RWPE2 (cell line): ENCODE measurements at places on chromosomes 3 and 15.

DNA sequence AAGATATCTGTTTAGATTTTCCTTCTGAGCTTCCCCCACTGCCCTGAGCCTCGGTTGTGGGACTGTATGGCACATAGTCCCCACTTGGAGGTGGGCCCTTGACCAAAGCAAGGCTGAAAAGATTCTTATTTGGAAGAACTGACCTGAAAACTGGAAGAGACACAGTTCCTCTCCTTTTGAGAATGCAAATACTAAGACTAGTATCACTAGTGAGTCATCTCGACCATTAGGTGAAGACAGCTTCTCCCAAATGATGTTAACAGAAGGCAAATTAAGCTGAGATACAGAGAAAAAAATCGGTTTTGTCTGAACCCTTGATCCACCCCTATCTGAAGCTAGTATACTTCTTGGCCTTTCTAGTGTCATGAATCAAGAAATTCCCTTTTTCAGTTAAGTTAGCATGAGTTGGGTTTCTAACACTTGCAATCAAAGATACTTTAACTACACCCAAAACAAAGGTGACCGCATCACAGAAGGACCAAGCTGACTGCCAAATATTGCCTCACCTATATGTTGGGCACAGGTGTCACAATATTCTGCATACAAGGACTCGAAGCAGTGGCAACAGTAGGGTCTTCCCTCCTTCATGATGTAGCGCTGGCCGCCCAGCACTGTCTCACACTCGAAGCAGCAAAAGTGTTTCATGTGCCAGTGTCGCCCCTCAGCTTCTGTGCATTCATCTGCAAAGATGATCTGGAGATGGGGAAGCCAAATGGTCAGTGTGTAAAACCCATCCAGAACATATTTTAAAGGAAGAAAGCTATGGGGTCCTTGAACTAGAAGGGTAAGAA, 72.4 kb downstream of the PRICKLE2 start:
- no peak overlapping the region for H3K4me3 ChIP-seq
- no peak for DNase-seq
- peaks cover 9% of the 10 kb centered on the region for H3K36me3 ChIP-seq
- H3K27me3 ChIP-seq: no peaks in the 10 kb centered on the region
- H3K4me1 ChIP-seq: peaks cover 5% of the 10 kb centered on the region

DNA sequence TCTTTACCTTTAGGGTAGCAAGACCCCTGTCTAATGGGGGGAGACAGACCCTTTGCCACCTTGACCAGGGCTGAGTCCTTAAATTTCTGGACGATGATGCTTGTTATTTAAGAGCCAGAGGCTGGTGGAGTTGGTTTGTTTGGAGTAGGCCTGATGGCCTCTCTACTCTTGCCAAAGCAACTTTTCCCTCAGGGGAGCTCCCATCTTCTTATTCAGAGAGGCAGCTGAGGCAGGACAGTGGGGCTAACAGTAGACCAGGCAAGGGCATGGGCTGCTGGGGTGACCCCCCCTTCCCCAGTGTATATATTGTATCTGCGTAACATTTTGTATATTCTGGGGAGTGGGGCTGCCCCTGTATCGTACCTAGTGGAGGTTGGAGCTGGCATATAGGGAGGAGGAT, 10.3 kb downstream of the RPS17 start:
- no peak overlapping the region for H3K27ac ChIP-seq
- peaks cover 16% of the 10 kb centered on the region for H3K36me3 ChIP-seq
- peak; percentile 45 for DNase-seq
- no peaks in the 10 kb centered on the region for H3K4me1 ChIP-seq
- no peaks in the 10 kb centered on the region for H3K27me3 ChIP-seq
- no peak overlapping the region for H3K4me3 ChIP-seq

- DNase-seq: no peak
- no peaks in the 10 kb centered on the region for H3K36me3 ChIP-seq
- no peaks in the 10 kb centered on the region for H3K4me1 ChIP-seq
- no peak overlapping the region for H3K4me3 ChIP-seq
- no peaks in the 10 kb centered on the region for H3K27me3 ChIP-seq
These were observed 37.7 kb upstream of the PLXNA1 start for GRCh38 chr3:126945171-126945721.

DNA sequence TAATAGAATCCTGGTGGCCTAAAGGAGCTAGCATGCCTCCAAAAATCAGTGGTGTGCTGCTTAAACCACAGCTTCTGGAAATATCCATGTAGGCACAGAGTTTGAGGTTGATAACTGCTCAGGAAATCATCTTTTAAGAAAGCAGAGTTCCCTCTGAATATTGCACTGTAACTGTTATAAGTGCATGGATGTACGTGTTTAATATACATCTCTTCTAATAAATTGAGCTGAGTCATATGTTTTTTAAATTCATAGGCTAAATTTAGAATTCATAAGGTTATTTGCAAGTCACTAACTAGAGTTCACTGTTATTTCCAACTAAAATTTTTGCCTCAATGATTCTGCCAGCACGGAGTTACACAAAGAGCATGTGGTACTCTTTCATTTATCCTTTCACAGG, 68.9 kb downstream of the MYH15 start:
- H3K27ac ChIP-seq: no peak overlapping the region
- H3K4me1 ChIP-seq: no peaks in the 10 kb centered on the region
- no peaks in the 10 kb centered on the region for H3K36me3 ChIP-seq

DNA sequence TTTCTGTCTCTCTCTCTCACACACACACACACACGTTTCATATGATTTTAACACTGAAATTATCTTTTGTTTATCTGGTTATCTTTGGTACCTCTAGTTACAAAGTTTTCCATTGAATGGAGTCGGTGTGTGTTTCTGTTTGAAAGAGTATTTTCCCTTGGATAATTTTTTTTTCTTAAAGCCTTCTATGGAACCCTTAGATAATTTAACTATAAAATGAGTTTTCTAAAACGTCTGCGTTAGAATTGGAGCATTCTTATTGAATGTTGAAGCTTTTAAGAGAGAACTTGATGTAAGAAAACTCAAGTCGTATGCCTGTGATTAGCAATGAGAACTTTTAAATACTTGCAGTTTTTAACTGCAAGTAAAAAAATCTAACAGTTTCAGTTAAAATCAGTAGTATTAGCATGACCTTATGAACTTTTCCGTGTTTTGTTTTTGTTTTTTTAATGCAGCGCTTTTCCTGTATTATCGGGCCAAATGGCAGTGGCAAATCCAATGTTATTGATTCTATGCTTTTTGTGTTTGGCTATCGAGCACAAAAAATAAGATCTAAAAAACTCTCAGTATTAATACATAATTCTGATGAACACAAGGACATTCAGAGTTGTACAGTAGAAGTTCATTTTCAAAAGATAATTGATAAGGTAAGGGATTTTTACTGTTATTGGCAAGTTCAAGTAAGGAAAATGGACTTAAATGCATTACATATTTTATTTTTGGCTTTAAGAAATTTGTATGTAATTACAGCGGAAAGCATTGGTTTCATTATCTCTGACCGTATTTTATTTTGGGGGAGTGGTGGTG, 3.0 kb downstream of the SMC4 start:
- no peaks in the 10 kb centered on the region for H3K27me3 ChIP-seq
- peak overlapping the region; percentile 66 for H3K4me3 ChIP-seq
- H3K4me1 ChIP-seq: peaks cover 23% of the 10 kb centered on the region
- H3K36me3 ChIP-seq: peaks cover 78% of the 10 kb centered on the region
- H3K27ac ChIP-seq: peak overlapping the region; percentile 88

- H3K27me3 ChIP-seq: no peaks in the 10 kb centered on the region
- peaks cover 64% of the 10 kb centered on the region for H3K36me3 ChIP-seq
- no peak overlapping the region for H3K4me3 ChIP-seq
- no peak for DNase-seq
These were observed 17.1 kb upstream of the JMJD7 start for GRCh38 chr15:41810651-41811431.

- H3K4me3 ChIP-seq: no peak overlapping the region
- no peak overlapping the region for H3K27ac ChIP-seq
- H3K36me3 ChIP-seq: no peaks in the 10 kb centered on the region
- no peak for DNase-seq
- H3K4me1 ChIP-seq: no peaks in the 10 kb centered on the region
These were observed 32.3 kb upstream of the CTSH start for GRCh38 chr15:78977091-78977571.

- no peaks in the 10 kb centered on the region for H3K27me3 ChIP-seq
- H3K4me3 ChIP-seq: no peak overlapping the region
- H3K36me3 ChIP-seq: no peaks in the 10 kb centered on the region
- DNase-seq: no peak
These were observed 2.0 kb downstream of the MESP1 start for GRCh38 chr15:89749054-89749453.

GRCh38 chr3:31455524-31455923, 77.2 kb upstream of the STT3B start:
- H3K4me1 ChIP-seq: no peaks in the 10 kb centered on the region
- no peak overlapping the region for H3K4me3 ChIP-seq
- no peak overlapping the region for H3K27ac ChIP-seq
- no peaks in the 10 kb centered on the region for H3K27me3 ChIP-seq

DNA sequence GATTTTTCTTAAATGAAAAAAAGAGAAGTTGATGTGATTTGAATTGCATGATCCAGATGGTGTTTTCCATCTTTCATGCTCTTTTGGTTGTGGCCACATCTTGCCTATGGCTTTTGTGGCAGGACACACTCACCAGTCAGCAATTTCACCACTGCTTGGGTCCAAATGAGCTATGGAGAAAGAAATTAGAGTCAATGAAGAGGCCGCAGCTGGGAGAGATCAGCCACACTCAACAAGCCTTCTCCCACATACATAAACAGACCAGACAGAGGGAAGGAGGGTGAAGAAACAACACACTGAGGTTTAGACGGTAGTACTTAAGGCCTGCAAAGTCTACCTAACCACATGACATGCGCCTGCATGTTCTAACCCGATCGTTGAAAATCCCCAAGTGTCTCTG, 110.7 kb upstream of the CDIN1 start:
- H3K27ac ChIP-seq: no peak overlapping the region
- H3K27me3 ChIP-seq: no peaks in the 10 kb centered on the region
- peaks cover 14% of the 10 kb centered on the region for H3K4me1 ChIP-seq
- no peak for DNase-seq
- no peak overlapping the region for H3K4me3 ChIP-seq

DNA sequence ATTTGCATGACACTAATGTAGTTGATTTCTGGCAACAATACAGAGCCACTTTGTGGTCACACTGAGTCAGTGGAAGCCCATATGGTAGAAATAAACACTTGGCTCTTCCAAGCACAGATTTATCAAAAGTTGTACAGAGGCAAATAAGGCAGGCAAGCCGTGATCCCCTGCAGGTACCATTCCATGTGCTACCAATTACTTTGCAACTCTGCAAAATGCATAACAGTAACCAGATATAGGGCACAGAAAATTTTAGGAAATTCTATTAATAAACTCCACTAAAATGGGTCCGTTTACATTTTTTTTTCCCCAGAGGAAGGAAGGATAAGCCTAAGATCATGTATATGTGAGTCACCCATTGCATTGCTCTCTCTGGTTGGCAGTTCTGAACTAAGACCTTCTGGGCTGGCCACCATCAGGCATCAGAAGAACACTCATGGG, 103.1 kb upstream of the PTX3 start:
- no peaks in the 10 kb centered on the region for H3K36me3 ChIP-seq
- DNase-seq: no peak
- peaks cover 5% of the 10 kb centered on the region for H3K4me1 ChIP-seq
- no peaks in the 10 kb centered on the region for H3K27me3 ChIP-seq

DNA sequence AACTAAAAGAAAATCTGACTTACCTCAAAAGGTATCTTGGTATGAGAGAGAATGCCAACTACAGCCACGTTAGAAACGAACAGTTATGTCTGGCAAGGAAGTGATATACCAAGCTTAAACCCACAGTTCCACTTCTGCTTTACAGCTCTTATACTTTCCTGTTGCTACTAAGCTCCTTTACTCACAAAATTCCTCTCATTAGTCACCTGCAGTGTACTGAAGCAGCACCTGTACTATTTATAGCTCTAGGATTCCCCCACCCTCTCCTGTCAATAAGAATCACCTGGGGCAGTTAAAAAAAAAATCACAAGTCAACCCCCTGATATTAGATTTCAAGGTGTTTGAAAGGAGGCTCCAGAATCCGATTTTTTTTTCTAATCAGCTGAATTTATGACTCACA, 2.9 kb upstream of the TMEM266 start:
- H3K27me3 ChIP-seq: peaks cover 30% of the 10 kb centered on the region
- no peak for DNase-seq
- no peak overlapping the region for H3K27ac ChIP-seq
- H3K36me3 ChIP-seq: no peaks in the 10 kb centered on the region
- no peak overlapping the region for H3K4me3 ChIP-seq

GRCh38 chr3:31412832-31413231, 119.9 kb upstream of the STT3B start:
- no peak for DNase-seq
- no peak overlapping the region for H3K27ac ChIP-seq
- no peaks in the 10 kb centered on the region for H3K36me3 ChIP-seq
- no peaks in the 10 kb centered on the region for H3K27me3 ChIP-seq
- no peaks in the 10 kb centered on the region for H3K4me1 ChIP-seq
- H3K4me3 ChIP-seq: no peak overlapping the region

DNA sequence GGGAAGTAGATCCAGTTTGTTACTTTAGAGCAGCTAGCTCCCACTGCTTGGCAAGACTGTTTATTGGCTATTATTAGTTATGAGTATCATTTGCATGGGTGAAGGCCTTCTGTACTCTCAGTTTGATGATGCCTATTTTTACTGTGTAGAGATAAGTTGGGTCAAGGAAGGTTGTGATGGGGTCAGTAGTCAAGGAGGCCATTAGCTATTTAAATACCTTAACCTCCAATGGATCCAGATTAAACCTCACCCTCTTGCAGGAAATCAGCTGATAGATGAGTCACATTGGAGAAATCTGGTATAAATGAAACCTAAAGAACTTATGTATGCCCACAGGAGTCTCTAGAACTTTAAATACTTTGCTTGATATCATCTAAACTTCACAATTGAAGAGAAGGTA, 45.0 kb downstream of the THBS1 start:
- no peak for DNase-seq
- peaks cover 48% of the 10 kb centered on the region for H3K4me1 ChIP-seq
- no peaks in the 10 kb centered on the region for H3K27me3 ChIP-seq
- H3K27ac ChIP-seq: peak overlapping the region; percentile 56
- H3K36me3 ChIP-seq: no peaks in the 10 kb centered on the region
- H3K4me3 ChIP-seq: no peak overlapping the region

GRCh38 chr15:82970078-82970686, 15.8 kb upstream of the RAMAC start:
- no peak for DNase-seq
- no peaks in the 10 kb centered on the region for H3K27me3 ChIP-seq
- H3K4me1 ChIP-seq: no peaks in the 10 kb centered on the region
- H3K4me3 ChIP-seq: no peak overlapping the region
- H3K36me3 ChIP-seq: no peaks in the 10 kb centered on the region
